ELR (cell line): ENCODE measurements at places on chromosomes 3 and 15.

DNA sequence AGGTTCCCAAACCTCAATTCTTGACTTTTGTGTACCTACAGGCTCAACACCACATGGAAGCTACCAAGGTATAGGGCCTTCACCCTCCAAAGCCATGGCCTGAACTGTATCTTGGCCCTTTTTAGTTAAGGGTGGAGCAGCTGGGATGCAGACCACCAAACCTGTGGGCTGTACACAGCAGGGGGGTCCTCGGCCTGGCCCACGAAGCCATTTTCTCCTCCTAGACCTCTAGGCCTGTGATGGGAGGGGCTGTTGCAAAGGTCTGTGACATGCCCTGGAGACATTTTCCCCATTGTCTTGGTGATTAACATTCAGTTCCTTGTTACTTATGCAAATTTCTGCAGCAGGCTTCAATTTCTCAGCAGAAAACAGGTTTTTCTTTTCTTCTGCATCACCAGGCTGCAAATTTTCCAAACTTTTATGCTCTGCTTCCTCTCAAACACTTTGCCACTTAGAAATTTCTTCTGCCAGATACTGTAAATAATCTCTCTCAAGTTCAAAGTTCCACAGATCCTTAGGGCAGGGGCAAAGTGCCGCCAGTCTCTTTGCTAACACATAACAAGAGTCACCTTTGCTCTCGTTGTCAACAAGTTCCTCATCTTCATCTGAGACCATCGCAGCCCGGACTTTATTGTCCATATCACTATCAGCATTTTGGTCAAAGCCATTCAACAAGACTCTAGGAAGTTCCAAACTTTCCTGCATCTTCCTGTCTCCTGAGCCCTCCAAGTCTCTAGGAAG, 90.9 kb upstream of the PLXND1 start:
- no peak for DNase-seq

- DNase-seq = peak; percentile 45
These were observed 16.4 kb downstream of the GPR160 start for GRCh38 chr3:170054204-170054603.

- no peak for DNase-seq
These were observed 4.4 kb upstream of the IRAK2 start for GRCh38 chr3:10160346-10160745.

DNA sequence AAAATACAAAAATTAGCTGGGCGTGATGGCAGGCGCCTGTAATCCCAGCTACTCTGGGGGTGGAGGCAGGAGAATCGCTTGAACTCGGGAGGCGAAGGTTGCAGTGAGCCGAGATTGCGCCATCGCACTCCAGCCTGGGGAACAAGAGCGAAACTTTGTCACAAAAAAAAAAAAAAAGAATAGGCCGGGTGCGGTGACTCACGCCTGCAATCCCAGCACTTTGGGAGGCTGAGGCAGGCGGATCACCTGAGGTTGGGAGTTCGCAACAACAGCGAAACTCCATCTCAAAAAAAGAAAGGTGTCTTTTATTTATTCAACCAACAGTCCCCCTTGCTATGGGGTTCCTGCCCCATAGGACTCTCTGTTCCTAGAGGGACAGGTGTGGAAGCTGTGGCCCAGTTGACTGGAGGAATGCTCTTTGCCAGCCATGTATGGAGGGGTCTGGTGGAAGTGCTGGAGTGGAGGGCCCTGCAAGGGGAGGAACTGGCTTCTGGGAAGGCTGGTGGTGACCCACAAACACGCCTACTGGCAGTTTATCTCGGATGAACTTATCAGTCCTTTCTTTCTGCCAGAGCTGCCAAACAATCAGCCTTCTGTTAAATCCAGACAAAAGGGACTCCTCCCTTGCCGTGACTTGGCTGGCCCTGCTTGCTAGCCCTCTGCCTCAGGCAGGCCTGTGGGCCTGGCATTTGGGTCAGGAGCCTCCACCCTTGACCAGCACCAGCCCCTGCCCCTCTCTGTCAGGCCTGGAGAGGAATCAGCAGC, 4.6 kb upstream of the DAG1 start:
- DNase-seq = no peak

DNA sequence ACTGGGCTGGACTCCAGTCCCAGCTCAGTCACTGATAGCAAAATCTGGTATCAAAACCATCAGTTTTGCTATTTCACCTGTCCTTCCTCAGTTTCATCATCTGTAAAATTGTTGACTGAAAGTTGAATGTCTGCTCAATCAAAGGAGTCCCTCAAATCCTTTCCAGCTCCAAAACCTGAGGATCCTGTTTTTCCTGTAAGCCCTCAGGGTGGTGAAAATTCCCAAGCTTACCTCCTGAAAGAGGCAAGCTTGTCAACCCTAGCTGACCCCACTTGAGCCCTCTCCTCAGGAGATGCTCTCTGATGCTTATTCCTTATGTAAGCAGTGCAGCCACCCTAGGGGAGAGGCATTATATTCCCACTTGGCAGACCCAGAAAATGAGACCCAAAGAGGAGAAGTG, 82.6 kb downstream of the HMG20A start:
- DNase-seq = no peak

DNA sequence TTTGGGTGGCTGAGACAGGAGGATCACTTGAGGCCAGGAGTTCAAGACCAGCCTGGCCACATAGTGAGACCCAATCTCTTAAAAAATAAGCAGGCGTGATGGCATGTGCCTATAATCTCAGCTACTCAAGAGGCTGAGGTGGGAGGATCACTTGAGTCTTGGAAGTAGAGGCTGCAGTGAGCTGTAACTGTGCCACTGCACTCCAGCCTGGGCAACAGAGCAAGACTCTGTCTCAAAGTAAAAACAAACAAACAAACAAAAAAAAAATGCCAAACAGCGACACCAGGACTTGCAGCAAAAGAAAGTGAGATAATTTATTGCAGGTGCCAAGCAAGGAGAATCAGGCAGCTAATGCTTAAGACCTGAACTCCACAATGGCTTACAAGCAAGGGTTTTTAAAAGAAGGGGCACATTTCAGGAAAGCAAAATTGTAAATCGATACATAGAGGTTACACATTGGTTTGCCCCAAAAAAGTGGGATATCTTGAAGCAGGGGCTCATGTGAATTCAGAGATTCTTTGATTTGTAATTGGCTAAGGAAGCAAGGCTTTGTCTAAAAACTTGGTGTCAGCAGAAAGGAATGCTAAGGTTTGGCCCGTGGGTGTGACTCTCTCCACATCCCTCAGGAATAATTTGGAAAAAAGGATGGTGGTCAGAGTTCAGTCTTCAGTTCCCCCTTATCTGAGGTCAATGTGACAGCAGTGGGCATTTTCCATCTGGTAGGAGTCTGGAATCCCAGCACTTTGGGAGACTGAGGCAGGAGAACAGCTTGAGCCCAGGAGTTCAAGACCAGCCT, 5.2 kb upstream of the MPI start:
- peak; percentile 34 for DNase-seq

DNA sequence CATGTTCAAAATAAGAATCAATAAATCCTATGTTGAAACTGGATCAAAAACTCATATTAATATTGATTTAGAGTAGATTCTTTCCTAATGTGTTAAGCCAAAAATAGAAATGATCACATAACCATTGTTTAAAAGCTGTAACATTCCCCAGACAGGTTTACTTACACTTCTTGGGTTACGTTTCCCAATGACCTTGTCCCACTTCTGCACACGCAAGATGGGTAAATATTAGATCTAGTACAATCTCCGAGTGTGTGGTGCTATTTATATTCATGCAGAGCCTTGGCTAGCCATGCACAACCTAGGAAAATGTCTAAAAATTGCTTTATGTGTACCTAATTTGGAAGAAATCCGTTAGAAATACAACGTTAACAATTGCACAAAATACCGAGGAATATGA, 39.6 kb downstream of the ERC2 start:
- DNase-seq = no peak

DNA sequence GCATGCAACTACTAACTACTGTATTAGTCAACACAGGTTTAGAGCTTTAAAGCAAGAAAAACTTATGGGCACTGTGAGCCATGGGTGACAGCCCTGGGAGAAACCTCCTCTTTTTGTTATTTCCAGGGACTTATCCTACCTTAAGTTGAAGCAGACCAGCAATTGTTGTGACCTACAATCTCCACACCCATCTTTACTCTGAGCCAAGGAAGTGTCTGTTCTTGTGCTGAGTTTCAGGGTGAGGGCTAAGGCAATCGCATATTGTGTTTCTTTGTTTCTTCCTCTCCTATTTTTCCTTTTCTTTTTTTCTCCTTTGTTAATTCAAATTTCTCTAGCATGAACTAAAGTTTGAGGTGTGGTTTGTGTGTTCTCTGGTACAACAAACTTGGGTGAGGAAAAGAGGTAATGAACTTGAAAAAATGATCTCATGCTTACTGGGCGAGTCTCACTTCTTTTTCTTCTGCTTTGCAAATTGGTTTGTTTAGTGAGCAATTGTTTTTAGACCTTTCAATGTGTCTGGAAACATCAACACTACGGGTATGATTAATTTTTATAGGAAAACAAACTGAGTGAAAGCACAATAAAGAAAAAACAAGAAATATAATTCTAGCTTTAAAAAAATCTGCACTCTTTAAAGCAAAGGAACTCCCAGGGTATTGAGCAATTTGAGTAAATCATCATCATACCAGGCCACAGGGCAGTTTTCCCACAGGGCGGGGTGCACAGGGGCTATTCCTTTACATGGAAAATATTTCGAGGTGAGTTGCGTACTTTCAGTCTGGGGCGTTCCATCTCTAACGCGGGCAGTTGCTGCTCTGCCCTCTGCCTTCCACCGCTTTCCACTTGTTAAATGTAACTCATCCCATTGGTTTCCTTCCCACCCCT, 2.7 kb downstream of the UPK1B start:
- DNase-seq = peak; percentile 12
